ENCODE measurements at places on chromosomes 6 and 20.

- no peak for DNase-seq
Observed at GRCh38 chr6:89518352-89519055, 85.6 kb downstream of the ANKRD6 start.

- DNase-seq, result no peak
Observed at GRCh38 chr6:3323696-3324261, 65.0 kb downstream of the PSMG4 start.

- DNase-seq, result no peak
Observed at GRCh38 chr6:167090171-167090570, 32.7 kb upstream of the CCR6 start.

GRCh38 chr6:20235041-20235440 is 22.8 kb upstream of the MBOAT1 start:
- DNase-seq, result no peak

- no peak for DNase-seq
Observed at GRCh38 chr6:14738933-14739332, 506.9 kb upstream of the JARID2 start.

GRCh38 chr6:1825277-1825676 is 215.6 kb downstream of the FOXC1 start:
- no peak for DNase-seq

GRCh38 chr6:5250911-5251310 is 9.8 kb downstream of the LYRM4 start:
- peak; percentile 18 for DNase-seq

GRCh38 chr20:12610871-12611270 is 397.9 kb upstream of the SPTLC3 start:
- no peak for DNase-seq
